Placental epithelial cell (primary cell): ENCODE measurements at places on chromosomes 5 and 9. TPM values are rescaled to one million over a fixed set of nuclear protein-coding genes. Genes with fewer than 3 reads are reported as not detected.

NR2F1-AS1 gene
- 4.8 and 9.8 TPM in 2 replicates for total RNA-seq

PELO gene
- total RNA-seq, result 18.1 and 21.9 TPM in 2 replicates

FCN1 gene
- total RNA-seq, result not detected in 2 replicates

WNT8A gene
- not detected in 2 replicates for total RNA-seq

PCDHA1 gene
- not detected in 2 replicates for total RNA-seq

TOR1B gene
- total RNA-seq, result 14.5 and 24.9 TPM in 2 replicates

TAF1L gene
- total RNA-seq, result not detected in 2 replicates
